ENCODE measurements at places on chromosomes 12 and 14.

DNA sequence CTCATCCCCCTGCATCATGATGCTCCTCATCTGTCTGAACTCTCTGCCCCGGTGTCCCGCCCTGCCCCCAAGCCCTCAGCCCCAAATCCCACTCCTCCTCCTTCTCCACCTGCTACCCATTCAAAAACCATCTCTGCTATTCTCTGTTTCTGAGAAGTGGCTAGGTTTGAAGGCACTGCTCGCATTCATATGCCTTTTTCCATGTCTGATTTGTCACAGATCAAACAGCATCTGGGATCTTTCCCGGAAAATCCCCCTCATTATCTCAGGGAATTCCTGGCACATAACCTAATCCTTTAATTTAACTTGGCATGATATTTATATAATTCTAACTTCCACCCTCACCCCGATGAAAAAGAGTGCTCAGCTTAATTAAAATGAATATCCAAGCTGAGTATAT, 3.3 kb upstream of the ADAM20 start:
- DNase-seq: no peak

- DNase-seq: no peak
Measured at GRCh38 chr12:21819236-21819635, 44.7 kb upstream of the KCNJ8 start.

DNA sequence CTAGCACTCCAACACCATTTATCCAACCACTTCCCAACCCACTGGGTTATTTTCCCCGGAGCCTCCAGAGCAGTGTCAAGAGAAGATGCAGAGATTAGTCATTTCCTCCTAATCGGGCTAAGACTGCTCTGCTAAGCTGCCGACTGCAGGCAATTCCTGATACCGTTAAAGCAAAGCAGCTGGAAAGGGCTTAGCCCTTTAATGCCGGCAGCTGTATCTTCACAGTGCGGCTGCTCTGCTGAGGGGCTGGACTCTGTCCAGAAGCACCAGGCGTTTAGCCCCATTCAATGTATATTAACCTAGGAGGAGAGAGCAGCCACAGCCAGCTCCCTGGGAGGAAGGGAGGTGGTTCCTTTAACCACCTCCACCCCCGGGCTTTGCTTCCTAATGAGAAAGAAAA, 11.1 kb downstream of the AQP6 start:
- DNase-seq: no peak

DNA sequence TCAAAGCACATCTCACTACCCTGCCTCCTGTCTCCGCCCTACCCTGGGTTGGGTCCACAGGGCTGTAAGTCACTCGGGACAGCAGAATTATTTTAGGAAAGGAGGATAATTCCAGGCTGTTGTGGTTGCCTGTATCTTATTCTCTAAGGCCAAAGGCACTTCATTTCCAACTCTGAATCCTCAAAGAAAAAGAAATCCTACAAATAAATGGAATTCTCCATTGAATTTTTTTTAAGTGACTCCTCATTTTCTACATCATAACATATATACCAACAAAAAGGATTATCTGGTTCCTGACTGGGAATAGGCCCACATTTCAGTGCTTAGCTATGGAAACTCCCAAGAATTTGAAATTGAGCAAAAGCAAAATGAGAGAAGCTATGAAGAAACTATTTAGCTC, 186.4 kb downstream of the ITPR2 start:
- DNase-seq: no peak

GRCh38 chr12:68446901-68447796, 115.0 kb upstream of the MDM1 start:
- no peak for DNase-seq

Measured in vagina (tissue), 2 donors.